MCF 10A (cell line): ENCODE measurements at places on chromosomes 12 and 14.

DNA sequence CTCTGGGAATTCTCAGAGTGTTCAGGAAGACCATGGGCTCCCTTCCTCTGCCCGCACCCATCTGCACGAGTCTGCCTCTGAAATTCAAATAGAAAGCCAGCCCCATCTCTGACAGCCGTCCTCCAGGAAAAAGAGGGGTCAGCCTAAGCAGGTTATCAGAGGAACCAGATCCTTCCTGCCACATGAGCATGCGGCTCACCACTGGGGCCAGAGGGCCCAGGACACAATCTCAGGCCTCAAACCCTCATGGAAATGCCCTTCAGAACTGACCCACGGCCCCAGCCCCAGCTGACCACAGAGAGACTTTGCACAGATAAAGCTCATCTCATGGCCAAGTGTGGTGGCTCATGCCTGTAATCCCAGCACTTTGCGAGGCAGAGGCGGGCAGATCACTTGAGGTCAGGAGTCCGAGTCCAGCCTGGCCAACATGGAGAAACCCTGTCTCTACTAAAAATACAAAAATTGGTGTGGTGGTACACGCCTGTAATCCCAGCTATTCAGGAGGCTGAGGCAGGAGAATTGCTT is 23.2 kb downstream of the PXN start:
- DNase-seq, result no peak

DNA sequence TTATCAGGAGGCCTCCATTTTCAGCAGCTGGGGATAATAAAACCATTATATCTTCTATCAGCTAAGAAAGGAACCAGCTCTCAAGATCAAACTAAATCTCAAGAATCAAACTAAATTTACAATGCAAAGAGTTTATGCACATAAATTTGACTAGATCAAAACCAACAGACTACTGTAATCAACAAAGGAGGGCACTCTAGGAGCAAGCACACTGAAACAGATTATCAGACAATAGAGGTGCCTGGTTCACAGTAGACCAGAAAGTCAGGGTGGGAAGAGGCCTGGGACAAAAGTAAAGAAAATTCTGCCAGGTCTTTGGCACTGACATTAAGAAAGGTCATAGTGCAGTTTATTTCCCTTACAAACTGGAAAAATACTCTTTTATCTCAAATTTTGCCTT is 61.0 kb downstream of the HECTD4 start:
- no peak for DNase-seq

GRCh38 chr12:12294215-12295005 is 27.6 kb upstream of the LRP6 start:
- no peak for DNase-seq

DNA sequence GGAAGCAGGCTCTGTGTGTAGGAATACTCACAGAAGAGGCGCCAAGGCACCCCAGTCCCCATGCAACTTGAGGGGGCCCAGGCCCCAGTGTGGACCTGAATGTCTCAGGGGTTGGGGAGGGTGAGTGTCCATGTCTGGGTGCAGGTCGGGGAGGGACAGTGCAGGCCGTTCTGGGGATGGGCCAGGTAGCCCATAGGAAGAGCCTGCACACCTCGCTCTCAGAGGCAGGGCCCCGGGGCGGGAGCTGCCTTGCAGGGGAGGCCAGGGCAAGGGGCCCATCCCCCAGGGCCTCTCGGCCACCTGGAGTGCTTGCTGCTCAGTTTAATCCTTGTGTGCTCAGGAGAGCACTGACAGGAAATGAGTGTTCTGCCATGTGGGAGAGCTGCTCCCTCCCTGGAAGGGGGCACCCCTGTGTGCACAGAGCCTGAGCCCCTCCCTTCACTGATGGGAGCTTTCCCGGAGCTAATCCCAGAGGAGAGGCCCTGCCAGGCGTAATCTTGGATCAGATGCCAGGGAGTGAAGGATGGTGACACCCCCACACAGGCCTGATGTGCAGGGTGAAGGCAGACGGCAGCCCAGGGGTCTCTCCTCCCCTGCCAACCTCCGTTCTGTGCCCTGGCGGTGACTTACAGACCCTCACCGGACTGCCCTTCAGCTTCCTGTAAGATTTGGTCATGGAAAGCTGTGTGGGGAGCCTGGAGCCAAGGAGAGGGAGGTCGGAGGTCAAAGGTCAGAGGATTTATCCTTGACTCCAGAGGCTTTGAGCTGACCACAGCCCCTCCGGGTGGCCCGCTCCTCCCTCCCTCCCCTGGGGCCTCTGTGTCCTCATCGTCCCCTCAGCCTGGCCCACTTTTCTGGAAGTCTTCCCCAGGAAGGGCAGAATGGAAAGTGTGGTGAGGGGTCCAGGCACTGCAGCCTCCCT is 24.4 kb upstream of the FBRSL1 start:
- no peak for DNase-seq
